Small intestine (tissue), 16 donors: ENCODE measurements at places on chromosomes 2 and 18. TPM values are rescaled to one million over a fixed set of nuclear protein-coding genes. Genes with fewer than 3 reads are reported as not detected.

DNA sequence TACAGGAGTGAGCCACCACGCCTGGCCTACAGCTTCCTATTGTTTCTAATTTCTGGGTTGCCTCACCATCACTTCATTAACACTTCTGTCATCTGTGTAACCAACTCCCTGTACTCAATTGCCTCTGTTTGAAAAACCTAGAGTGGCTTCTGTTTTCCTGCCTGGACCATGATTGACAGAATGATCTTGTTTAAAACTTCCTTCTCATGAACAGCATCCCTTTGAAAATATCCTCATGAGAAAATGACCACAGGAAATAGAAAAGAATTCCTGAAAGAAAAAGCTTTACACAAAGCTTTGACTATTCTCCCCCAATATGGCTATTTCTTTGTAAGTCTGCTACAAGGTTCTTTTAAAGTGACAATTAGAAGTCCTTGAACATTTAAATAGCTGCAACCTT lies 672.3 kb downstream of the ARHGAP15 start:
- no peaks in the 10 kb centered on the region for H3K36me3 ChIP-seq
- H3K4me1 ChIP-seq = peaks cover 10% of the 10 kb centered on the region
- no peaks in the 10 kb centered on the region for H3K27me3 ChIP-seq
- no peak overlapping the region for H3K4me3 ChIP-seq
- H3K27ac ChIP-seq = no peak overlapping the region

DNA sequence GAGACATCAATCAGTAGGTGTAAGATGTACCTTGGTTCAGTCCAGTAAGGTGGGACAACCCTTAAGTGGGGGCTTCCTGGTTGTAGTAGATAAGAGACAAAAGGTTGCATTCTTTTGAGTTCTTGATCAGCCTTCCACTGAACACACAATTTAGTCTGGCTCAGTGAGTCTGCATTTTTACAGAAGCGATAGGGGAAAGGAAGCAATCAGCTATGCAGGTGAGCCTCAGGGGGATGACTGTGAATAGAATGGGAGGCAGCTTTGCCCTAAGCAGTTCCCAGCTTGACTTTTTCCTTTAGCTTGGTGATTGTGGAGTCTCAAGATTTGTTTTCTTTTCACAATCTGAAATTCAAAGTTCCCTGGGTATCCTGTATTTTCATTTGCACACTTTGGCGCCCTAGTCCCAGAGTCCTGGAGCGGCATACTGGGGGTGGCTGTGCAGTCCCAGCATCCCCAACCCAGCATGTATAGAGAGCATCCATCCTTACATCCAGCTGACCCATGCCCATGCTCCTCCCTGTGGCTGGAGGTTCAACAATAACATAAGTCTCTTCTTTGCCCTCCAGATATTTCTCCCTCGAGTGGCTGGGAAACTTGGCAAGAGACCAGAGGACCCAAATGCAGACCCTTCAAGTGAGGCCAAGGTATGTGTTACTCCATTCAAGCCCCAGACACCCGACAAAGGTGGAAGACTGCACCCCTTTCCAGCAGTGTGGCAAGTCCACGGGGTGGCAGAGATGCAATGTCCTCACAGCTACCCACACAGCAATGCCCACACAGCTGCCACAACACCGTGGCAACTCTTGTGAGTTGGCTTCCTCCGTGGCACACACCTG lies 20.1 kb upstream of the PRLH start:
- no peak overlapping the region for H3K4me3 ChIP-seq
- no peaks in the 10 kb centered on the region for H3K36me3 ChIP-seq
- no peak overlapping the region for H3K27ac ChIP-seq
- no peak for DNase-seq

DNA sequence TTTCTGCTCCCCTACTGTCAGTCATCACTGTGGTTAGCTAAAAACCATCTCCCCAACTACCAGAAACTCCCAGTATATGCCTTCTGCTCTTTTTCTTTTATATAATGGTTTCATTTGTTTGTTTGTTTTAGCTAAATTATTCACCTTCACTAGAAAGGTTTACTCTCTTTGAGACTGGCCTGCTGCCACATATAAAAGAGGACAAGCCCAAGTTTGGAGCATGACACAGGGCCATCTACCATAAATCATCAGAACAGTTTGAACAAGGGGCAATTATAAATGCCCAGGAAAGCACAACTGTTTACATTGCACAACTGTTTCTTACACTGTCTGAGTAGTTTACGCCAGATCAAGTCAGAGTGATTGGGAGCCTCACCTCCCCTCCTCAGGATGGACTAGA lies 471.0 kb upstream of the PIK3C3 start:
- no peaks in the 10 kb centered on the region for H3K4me1 ChIP-seq
- H3K36me3 ChIP-seq = no peaks in the 10 kb centered on the region
- H3K27me3 ChIP-seq = no peaks in the 10 kb centered on the region
- no peak overlapping the region for H3K27ac ChIP-seq
- H3K4me3 ChIP-seq = no peak overlapping the region
- no peak for DNase-seq

DNA sequence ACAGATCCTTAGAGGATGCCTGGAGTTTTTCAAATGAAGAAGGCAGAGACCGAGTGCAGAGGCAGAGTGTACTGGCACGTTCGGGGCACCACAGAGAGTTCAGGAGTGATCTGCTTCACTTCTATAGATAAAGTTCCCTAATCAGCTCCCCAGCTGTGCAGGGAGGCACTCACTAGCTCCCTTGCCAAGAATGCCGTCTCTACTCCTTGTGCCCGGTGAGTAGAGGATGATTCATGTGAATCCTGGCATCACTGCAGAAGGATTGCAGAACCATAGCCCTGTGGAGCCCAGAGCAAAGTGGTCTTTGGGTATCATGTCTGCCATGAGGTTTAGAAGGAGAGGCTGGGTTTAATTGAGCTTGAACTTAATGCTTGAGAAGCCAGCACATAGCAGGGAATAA lies 510.1 kb upstream of the RAB6C start:
- no peaks in the 10 kb centered on the region for H3K27me3 ChIP-seq
- H3K4me1 ChIP-seq = no peaks in the 10 kb centered on the region
- no peak overlapping the region for H3K4me3 ChIP-seq
- no peak overlapping the region for H3K27ac ChIP-seq
- no peak for DNase-seq

- H3K4me3 ChIP-seq = no peak overlapping the region
- H3K36me3 ChIP-seq = no peaks in the 10 kb centered on the region
- no peak overlapping the region for H3K27ac ChIP-seq
- H3K4me1 ChIP-seq = no peaks in the 10 kb centered on the region
- DNase-seq = no peak
- H3K27me3 ChIP-seq = no peaks in the 10 kb centered on the region
Measured at GRCh38 chr18:78713726-78714125, 265.9 kb upstream of the SALL3 start.

GRCh38 chr2:7633566-7634153 lies 716.4 kb downstream of the RNF144A start:
- no peaks in the 10 kb centered on the region for H3K36me3 ChIP-seq
- no peaks in the 10 kb centered on the region for H3K4me1 ChIP-seq
- DNase-seq = no peak
- H3K27me3 ChIP-seq = no peaks in the 10 kb centered on the region
- H3K4me3 ChIP-seq = no peak overlapping the region

DNA sequence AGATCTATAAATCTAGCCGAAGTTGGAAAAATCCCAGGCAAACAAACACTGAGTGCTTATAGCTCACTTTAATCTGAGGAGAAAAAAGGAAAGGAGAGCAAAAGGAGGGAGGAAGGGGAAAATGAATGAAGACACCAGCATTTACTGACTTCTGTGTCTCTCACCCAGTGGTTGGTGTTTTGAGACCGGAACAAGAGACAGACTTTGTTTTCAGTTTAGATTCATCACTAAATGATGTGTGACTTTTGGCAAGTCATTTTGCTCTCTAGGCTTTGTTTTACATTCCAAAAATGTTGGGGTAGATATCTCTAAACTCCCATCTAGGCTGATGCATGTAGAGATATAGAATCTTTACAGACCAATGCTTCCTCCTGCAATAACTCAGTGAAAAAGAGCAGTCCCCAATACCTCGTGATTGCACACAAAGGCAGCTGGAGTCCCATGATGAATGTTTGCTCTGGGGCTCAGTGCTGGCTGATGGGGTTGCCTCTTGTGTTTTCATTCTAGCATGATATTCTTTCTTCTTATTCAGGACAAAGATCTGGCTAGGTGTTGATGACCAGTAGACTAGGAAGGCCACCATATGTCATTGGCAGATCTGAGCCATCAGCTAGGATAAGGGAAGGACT lies 51.4 kb downstream of the TRIB2 start:
- no peak overlapping the region for H3K4me3 ChIP-seq
- DNase-seq = no peak
- no peak overlapping the region for H3K27ac ChIP-seq
- H3K4me1 ChIP-seq = no peaks in the 10 kb centered on the region
- no peaks in the 10 kb centered on the region for H3K36me3 ChIP-seq

DNA sequence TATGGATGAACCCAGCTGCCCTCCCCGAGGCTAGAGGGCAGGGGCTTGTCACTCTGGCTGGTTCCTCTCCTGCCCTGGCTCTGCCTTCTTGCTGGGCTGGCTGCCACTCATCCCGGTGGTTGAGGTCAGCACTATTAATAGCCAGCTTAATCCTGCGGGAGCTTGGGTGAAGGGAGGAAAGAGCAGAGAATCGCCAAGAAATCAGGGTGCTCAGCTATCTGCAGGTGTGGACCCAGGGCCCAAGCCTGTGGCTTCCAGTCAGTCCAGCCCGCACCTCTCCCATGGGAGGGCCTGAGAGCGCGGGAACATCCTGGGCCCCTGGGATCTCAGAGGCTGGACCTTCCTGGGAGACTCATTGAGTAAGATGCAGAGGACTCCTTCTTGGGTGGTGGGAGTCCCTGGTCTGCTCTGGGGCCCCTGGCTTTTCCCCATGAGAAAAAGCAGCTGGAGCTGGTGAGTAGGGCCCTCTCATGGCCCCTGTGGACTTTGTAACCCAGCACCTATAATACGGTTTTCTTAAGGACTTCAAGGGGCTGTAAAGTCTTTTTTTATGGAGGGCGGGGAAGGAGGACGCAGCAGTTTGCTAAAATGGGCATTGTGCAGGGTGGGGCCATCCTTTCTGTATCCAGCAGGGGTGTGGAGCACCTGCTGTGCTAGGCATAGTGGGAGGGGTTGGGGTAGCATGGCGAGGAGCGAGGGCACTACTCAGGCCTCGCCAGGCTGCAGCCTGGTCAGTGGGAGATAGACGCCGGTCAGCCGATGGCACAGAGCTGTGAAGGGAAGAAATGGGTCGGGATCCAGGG lies 27.4 kb upstream of the CNNM3 start:
- H3K4me1 ChIP-seq = peaks cover 29% of the 10 kb centered on the region
- H3K4me3 ChIP-seq = no peak overlapping the region
- DNase-seq = peak; percentile 93
- no peaks in the 10 kb centered on the region for H3K36me3 ChIP-seq
- peak overlapping the region; percentile 77 for H3K27ac ChIP-seq

- H3K4me1 ChIP-seq = no peaks in the 10 kb centered on the region
- H3K27ac ChIP-seq = no peak overlapping the region
- DNase-seq = peak; percentile 38
Measured at GRCh38 chr2:106624787-106625380, 137.7 kb downstream of the CD8B2 start.

- no peaks in the 10 kb centered on the region for H3K36me3 ChIP-seq
- no peak overlapping the region for H3K4me3 ChIP-seq
- H3K4me1 ChIP-seq = no peaks in the 10 kb centered on the region
- no peak for DNase-seq
- H3K27me3 ChIP-seq = no peaks in the 10 kb centered on the region
Measured at GRCh38 chr2:104213758-104214157, 640.2 kb upstream of the POU3F3 start.

- H3K27me3 ChIP-seq = no peaks in the 10 kb centered on the region
- H3K27ac ChIP-seq = no peak overlapping the region
- H3K4me3 ChIP-seq = no peak overlapping the region
Measured at GRCh38 chr18:10804126-10804525, 278.3 kb downstream of the NAPG start.

- no peak for DNase-seq
- H3K36me3 ChIP-seq = no peaks in the 10 kb centered on the region
- H3K27ac ChIP-seq = no peak overlapping the region
Measured at GRCh38 chr18:74294526-74294925, 2.8 kb upstream of the CYB5A start.

- H3K4me3 ChIP-seq = no peak overlapping the region
- DNase-seq = no peak
- H3K27ac ChIP-seq = no peak overlapping the region
- H3K36me3 ChIP-seq = no peaks in the 10 kb centered on the region
- H3K4me1 ChIP-seq = no peaks in the 10 kb centered on the region
Measured at GRCh38 chr2:12652723-12653122, 64.0 kb upstream of the TRIB2 start.

- H3K36me3 ChIP-seq = no peaks in the 10 kb centered on the region
- DNase-seq = peak; percentile 40
- H3K27me3 ChIP-seq = no peaks in the 10 kb centered on the region
- H3K27ac ChIP-seq = peak overlapping the region; percentile 26
- H3K4me3 ChIP-seq = no peak overlapping the region
- no peaks in the 10 kb centered on the region for H3K4me1 ChIP-seq
Measured at GRCh38 chr2:24435391-24436316, 55.4 kb upstream of the NCOA1 start.

DNA sequence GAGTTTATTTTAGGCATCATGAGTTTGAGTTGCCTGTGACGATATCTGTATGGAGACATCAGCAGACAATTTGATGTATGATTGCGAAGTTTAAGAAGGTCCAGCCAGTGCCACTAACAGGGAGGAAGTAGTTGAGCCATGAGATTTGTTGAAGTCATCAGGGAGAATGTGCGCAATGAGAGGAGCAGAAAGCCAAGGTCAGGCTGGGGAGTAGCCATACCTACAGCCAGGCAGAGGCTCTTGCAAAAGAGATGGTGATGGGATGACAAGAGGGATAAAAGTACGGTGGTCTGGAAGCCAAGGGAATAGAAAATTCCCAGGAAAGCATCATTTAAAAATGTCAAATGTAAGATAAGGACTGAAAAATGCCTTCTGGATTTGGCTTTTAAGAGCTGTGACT lies 51.2 kb downstream of the LIMS1 start:
- no peak overlapping the region for H3K27ac ChIP-seq
- no peaks in the 10 kb centered on the region for H3K27me3 ChIP-seq
- no peaks in the 10 kb centered on the region for H3K36me3 ChIP-seq

- DNase-seq = no peak
- H3K36me3 ChIP-seq = no peaks in the 10 kb centered on the region
- H3K4me1 ChIP-seq = no peaks in the 10 kb centered on the region
Measured at GRCh38 chr2:149442346-149442745, 112.0 kb downstream of the LYPD6 start.

- H3K27me3 ChIP-seq = no peaks in the 10 kb centered on the region
- no peak for DNase-seq
- no peak overlapping the region for H3K4me3 ChIP-seq
- no peaks in the 10 kb centered on the region for H3K4me1 ChIP-seq
- no peak overlapping the region for H3K27ac ChIP-seq
- H3K36me3 ChIP-seq = no peaks in the 10 kb centered on the region
Measured at GRCh38 chr2:75596784-75597183, 36.0 kb upstream of the EVA1A start.

GRCh38 chr2:169565686-169566085 lies 8.0 kb downstream of the FASTKD1 start:
- H3K4me3 ChIP-seq = no peak overlapping the region
- no peak for DNase-seq
- no peak overlapping the region for H3K27ac ChIP-seq
- H3K36me3 ChIP-seq = peaks cover 2% of the 10 kb centered on the region
- no peaks in the 10 kb centered on the region for H3K27me3 ChIP-seq

Gene ARHGAP25
- 3.6 TPM for polyA plus RNA-seq

Gene ERICH2
- 0.28 TPM for polyA plus RNA-seq

Gene ZC3H8
- 8.9 TPM for polyA plus RNA-seq

Gene TXNDC2
- 0.10 TPM for polyA plus RNA-seq

Gene HOXD12
- not detected for polyA plus RNA-seq

Gene MPP4
- polyA plus RNA-seq = not detected
